ENCODE measurements at places on chromosomes 16 and 17.

GRCh38 chr17:38449364-38449763 is 21.1 kb downstream of the ARHGAP23 start:
- DNase-seq, result peak; percentile 49

- DNase-seq, result peak; percentile 20
Measured at GRCh38 chr16:75566758-75567255, 628 bp downstream of the GABARAPL2 start.

DNA sequence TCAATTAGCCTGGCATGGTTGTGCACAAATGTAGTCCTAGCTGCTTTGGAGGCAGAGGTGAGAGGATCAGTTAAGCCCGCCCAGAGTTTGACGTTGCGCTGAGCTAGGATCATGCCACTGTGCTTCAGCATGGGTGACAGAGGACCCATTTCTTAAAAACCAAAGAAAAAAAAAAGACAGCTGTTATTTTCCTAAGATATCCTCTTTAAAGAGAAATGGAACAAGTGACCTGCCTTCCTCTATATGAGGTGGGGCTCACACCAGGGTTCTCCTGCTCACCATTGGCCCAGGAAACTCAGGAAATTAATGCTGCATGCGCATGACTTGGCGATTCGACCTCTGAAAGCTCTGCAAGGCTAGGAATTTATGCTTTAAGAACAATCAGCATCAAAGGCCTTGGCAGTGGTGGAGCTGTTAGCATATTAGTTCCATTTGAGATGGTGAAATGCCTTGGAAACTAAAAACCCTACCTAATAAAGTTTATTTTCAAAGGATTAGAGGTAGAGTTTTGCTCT is 108.3 kb downstream of the RBFOX1 start:
- DNase-seq, result no peak

DNA sequence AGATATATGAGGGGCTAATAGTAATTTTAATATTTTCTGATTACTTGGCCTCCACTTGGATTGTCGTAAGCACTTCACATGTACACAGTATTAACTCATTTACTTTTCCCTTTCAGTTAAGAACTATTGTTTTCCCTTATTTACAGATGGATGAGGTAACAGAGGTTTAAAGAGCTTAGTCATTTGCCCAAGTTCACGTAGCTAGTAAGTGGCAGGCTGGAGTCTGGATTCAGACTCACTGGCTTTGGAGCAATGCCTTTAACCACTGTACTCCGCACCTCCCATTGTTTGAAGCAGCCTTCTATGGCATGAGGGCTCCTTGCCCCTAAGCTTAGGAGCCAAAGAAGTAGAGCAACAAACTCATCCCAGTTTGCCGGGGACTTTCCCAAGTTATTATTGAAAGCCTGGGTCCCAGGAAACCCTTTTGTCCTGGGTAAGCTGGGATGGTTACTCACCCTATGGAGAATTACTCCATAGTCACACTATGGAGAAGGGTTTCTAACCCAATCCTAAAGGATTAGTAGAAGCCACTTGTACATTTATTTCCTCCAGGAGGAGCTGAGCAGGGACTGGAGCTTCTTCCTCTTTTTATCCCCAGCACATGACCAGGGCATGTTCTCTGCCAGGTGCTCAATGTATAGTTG is 12.3 kb downstream of the FOXL1 start:
- DNase-seq, result peak; percentile 84

DNA sequence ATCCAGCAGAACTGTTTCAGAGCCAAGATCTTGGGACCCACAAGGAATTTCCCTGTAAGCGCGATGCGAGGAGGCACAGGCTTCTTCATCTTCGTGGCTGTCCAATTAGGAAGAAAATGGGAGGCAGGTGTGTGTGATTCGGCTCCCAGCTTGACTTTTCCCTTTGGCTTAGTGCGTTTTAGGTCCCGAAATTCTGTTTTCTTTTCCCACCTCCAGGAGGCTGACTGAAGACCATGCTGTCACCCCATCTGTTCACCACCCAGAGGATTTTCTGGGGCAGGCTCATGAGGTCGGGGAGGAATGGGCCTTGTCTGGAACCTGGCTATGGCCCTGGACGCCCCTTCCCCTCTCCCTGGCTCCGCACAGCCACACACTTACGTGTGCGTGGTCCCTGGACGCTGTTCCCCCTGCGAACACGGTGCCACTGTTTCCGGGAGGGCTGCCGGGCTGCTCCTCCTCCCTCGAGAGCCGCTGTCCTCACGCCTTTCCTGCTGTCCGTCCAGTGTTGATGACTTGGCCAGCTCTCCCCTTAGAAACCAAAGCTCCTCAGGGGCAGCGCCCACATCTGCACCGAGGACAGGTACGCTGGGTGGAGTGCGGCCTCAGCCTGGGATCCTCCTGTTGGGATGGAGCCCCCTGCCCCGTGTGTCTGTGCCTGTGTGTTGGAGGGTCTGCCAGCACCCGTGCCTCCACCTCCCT is 2.7 kb upstream of the PABPN1L start:
- no peak for DNase-seq

GRCh38 chr17:34851961-34852540 is 109.2 kb downstream of the CCT6B start:
- DNase-seq, result no peak

DNA sequence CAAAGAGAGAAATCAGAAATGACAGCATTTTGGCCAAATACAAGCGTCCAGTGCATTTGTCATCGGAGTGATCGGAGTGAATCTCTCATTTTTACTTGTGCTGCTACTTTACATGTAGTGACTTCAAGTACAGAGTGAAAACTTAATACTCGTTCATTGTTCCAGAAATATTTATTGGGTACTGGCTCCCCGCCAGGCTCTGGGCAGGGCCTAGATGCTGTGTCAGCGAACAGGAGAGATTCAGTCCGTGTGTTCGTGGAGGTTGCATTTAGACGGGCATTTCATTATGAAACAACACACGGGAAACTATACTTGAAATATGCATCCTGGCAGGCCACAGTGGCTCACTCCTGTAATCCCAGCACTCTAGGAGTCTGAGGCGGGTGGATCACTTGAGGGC is 727.2 kb upstream of the RBFOX1 start:
- DNase-seq, result no peak

GRCh38 chr16:53843084-53843483 is 139.1 kb downstream of the FTO start:
- no peak for DNase-seq

DNA sequence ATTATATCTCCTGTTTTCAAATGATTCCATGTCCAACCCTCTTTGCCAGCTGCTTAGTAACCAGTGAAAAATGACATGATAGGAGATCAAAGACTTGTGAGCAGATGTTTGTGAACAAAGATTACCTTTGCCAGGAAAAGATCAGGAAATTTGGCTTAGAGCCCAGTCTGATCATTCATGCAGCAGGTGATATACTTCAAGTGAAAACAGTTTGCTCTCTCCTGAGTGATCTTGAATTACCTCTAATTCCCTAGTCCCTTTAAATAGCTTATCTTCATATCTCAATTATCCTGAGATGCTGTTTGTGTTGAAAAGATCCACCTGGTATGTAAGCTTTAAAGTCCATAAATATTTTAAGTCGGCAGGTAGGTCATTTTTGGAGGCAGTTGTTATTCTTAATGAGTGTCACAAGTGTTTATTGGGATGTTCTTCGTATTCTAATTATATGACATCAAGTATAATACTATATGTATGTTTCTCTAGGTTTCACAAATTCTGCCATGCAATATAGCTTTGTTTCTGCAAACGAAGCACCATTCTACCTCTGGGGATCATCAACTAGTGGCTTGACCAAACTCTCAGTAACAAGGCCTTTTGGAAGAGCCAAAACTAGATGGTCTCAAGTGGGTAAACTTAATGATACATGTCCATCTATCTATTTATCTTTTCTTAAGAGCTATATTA is 13.2 kb upstream of the VPS35L start:
- no peak for DNase-seq

DNA sequence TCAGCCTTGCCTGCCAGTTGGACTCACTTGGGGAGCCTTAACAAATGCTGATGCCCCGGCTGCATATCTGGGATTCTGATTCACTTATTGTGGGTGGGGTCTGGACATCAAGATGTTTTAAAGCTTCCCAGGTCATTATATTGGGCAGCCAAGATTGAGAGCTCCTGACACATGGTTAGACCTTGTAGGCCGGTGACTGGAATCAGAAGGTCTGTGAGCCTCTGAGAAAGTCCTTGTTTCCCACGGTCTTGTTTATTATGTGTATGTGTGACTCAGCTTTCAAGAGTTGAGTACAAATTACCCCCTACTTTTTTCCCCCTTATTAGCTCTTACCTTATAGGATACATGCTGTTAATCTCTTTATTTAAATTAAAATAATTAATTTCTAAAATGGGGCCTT is 103.5 kb downstream of the ABCC1 start:
- peak; percentile 88 for DNase-seq

GRCh38 chr16:87832741-87833502 is 36.4 kb downstream of the SLC7A5 start:
- DNase-seq, result no peak

GRCh38 chr17:49469831-49470810 is 25.0 kb upstream of the NGFR start:
- peak; percentile 52 for DNase-seq

DNA sequence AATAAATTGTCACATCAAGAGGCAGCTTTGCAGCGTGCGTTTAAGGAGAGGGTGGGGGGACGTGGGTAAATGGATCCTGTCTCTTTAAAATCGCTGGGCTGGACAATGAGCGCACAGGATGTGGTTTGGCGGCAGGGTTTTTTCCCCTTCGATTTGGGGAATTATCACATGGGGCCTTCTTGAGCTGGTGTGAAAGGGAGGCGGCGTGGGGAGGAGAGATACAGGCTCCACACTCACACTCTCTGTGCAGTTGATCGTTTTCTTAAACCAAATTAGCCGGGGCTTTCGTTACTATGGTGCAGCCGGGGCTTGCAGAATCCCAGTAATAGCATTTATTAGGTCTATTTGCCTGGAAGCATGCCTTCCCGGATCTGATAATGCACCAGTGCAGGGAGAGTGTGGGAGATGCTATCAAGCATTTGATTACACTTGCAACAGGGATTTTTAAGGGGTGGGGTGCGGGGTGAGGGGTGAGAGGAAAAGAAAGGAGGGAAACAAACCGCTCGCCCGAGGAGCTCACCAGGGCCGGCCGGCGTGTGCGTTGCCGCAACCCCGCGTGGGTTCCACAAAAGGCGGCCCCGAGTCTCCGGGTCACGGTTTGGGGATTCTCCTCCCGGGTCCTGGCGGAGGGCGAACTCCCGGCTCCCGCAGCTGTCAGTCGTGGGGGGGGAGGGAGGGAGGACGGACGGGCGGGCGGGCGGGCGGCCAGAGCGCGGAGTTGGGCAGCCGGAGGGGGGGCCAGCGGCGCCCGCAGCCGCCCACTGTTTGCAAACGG is 58.8 kb upstream of the GSE1 start:
- DNase-seq, result peak; percentile 94

- DNase-seq, result no peak
Measured at GRCh38 chr17:21082001-21082436, 39.2 kb upstream of the USP22 start.

DNA sequence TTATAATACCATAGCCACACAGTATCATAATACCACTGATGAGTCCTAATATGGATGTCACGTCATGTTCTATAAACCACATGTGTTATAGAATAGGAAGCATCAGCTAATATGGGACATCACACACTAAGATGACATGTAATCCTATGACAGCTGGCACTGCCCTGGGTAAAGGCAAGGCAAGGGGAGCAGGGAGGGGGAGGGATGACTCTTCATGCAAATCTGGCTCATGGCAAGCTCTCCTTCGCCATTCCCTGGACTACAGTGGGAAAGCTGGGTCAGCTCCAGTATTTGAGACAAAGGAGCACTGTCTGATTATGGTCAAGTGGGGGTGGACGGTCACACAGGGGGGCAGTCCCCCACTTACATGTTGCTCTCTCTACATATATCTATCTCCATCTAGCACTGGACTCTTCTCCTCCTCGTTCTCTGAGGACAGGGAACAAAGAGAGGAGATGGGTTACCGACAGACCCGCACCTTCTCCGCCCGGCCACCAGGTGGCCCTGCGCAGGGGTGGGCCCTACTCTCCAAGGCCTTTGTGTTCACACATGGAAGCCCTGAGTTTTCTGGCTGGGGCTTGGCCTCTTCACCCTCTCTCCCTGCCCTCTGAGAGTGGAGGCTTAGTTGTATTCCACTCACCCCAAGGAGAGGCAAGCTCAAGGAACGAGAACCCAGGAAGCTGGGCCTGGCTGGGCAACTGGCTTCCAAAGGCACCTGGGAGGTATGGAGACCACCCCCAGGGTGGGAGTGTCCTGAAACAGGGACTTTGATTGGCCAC is 23.4 kb upstream of the MPO start:
- peak; percentile 34 for DNase-seq

DNA sequence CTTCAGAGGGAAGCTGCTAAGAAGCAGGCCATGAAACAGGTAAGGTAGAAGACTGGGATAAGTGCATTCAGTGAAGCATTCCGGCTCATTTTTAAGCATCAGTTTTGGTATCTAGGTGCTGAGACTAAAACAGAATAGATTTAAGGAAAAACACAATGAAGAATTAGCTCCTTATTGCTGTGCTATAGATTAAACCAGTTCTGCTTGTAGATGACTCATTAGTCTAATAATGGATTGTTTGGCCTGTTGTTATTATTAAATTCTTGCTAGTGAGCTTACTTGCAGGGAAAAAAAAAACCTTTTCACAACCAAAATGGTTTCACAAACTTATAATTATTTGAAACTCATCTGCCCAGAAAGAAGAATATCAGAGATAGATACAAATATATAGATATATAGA is 55.9 kb downstream of the NSRP1 start:
- DNase-seq, result no peak

GRCh38 chr17:82200135-82200534 is 12.5 kb downstream of the CCDC57 start:
- no peak for DNase-seq

- no peak for DNase-seq
Measured at GRCh38 chr16:26334218-26335111, 642.7 kb downstream of the HS3ST4 start.

DNA sequence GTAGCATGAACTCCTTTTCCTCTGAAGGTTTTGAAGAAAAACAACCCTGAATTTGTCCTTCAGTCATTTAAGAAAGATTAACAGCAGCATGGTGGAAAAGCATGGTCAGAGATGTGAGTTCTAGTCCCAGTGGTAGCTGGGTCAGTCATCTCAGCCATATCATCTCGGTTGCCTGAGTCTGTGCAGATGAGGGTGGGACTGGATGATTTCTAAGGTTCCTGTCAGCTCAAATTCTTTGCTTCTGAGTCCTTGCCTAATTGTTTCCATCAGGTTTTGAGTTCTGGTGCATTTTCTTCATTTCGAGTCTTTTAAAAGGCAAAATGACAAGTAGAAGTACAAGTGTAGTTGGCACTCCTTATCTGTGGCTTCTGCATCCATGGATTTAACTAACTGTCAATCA is 63.9 kb downstream of the TNRC6C start:
- DNase-seq, result no peak

DNA sequence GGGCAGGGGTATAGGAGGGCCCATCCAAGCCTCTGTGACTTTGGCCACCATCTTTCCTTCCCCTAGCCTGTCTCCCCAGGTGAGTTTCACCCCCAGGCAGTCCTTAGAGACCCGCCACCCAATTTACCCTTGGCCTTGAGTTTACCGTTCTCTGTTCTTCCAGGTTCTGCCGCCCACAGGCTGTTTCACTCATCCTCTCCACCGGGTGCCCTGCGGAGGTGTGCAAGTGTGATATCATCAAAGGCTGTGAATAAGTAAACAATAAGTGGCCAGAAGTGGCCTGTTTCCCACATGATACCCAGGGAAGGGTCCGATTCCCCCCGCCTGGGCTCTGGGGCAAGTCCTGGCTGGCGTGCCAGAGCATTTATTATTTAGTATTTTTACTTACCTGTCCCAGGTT is 15.1 kb upstream of the TLCD3B start:
- DNase-seq, result no peak

Measured in mesenchymal stem cell (in vitro differentiated cells and primary cell).